ENCODE measurements at places on chromosomes 7 and 10.

DNA sequence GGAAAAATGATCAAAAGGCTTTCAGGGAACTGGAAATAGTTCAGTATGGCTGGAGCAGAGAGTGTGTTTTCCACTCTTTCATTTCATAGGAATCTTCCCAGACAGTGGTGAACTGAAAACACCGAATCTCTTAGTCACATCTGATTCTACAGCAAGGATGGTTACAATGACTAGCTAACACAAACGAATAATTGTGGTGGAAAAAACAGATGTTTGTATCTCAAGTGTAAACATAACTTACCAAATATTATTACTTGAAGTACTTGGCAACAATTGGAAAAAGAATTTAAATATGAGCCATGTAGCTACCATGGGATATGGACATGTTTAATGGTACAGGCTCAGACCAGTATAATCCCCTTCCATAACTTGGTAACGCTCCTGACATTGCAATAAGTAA lies 21.1 kb upstream of the BPGM start:
- DNase-seq: no peak

DNA sequence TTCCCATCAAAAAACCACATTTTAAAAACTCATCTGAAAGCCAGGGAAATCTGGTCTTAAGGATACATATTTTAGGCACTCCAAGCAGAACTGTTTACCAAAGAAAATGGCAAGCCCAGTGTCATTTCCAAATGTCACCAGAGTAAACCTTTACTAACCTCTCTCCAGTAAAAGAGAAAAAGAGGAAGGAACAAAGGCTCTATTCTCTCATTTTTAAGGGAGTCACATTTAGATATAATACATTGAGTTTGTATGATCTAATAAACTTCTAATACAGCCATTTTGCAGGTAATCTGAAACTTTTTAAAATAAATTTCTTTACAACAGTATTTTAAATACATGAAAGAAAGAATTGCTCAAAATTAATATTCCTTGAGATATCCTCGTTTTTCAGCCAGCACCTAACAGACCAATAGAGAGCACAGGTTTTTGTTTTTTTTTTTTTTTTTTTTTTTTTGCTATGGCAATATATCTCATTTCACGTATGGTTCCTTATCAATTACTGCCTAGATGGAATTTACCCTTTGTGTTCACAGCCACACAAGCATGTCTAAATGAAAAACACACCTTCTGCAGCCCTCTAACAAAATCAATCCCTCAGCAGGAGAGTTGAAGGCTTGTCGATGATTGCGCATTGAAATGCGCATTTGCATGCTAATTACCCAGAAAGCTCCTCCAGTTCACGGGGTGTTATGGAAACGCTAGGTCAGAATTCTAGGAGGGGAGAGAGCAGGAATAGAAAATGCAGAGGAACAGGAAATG lies 39.8 kb upstream of the MSRB2 start:
- no peak for DNase-seq

DNA sequence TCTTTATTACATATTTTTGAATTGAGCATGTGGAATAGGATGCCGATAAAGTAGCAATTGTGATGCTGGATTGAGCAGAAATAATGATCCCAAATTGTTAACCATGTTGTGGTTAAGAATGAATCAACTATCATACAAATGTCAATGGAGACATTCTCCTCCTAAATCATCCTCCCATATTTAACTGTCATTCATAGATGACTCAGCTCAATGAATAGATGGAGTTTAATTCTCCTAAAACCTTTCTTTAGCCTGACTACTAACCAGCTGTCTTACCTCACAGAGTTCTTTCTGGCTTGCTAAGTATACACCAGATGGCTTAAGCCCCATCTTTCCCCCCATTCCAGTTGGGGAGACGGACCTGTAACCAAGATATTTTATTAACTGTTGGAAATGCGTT lies 23.4 kb upstream of the NPS start:
- DNase-seq: no peak

DNA sequence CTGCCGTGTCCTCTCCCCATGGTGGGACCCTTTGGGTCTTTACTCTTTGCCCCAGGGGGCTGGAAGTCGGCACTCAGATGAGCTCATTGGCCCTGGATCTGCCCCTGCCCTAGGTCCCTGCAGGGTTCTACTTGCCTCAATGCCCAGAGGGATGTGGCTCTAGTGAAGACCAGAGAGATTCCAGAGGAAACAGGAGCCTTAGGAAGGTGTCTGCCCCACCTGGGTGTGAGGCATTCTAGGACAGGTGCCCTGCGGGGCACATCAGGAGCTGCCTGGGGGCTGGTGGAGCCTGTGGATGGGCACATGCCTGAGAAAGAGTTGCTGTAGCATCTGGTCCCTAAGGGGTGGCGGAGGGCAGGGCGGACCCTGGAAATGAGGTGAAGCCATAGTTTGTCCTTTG lies 128.6 kb downstream of the ADCY1 start:
- no peak for DNase-seq

GRCh38 chr7:156783864-156784263 lies 109.1 kb downstream of the LMBR1 start:
- DNase-seq: no peak
